ENCODE measurements at places on chromosomes 2 and 18.

- DNase-seq, result no peak
Observed at GRCh38 chr18:49142216-49142615, 191.5 kb upstream of the SMAD7 start.

- DNase-seq, result no peak
Observed at GRCh38 chr2:72134408-72134996, 13.2 kb downstream of the CYP26B1 start.

DNA sequence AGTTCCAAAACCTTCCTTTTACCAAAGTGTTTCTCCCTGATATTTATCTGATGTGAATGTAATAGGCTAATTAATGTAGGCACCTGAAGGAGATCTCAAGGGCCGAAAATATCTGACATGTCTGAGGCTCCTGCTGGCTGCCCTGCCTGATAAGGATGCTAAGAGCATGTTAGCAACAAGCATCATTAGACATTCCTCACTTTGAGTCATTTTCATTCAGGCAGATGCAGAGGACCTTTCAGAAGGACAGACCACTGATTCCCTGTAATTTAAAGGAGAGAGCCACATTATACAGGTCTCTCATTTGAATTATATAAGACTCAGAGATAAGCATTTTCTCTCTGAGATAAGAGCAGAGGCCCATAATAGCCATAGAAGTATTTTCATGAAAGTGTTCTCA is 222.4 kb upstream of the NCKAP5 start:
- DNase-seq, result no peak

DNA sequence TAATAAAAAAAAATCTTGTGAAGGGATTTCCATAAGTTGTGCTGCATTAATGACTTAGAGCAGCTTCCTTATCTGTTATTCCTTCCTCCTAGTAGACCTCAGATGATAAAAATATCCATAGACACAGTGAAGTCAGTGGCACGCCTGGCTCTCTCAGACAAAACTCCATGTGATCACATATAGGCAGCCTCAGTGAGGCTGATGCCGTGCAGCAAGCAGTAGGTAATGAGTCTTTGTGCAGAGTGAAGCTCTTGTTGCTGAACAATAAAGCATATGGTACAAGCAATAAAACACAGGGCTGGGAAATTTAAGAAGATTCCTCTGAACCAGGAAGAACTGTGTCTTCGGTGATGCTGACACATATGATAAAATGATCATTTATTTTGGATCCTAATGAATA is 102.7 kb downstream of the CSRNP3 start:
- DNase-seq, result no peak

DNA sequence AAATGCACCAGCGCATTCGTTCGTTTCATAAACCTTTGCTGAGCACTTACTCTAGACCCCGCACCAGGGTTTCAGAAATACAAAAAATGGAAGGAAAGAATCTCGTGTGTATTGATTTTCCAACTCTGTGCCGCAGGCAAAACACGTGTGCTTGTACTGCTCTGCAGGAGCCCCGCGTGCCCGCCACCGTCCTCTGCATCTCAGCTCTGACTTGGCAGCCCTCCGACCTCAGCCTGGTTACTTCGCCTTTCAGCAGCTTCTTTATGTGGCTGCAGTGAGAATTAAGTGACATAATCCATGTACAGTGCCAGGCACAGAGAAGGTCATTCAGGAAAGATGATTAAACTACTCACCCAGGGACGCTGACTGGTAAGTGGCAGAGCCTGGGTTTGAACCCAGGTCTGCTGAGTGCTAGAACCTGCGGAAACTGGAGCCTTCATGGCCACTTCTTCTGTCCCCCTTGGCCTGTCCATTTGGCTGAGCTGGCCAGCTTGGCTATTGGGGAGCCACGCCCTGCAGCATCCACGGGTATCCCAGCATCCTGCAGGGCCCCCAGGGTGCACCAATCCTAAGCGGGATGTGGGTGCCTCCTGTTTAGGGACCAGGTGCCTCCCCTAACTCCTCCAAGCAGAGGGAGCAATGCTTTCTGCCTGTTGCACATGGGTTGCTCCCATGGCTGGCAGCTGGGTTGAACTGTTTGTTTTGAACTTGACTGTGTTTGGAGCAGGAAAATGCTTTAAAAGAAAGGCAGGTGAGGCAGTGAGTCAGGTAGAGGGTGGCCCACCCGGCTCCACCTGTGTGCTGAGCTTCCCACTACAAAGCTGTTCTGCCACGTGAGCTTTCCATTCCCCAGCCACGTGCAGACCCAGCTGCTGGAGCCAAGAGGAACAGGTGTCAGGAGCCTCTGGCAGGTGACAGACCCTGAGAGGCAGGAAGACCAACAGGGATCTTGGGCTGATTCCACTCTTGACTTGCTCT is 34.3 kb downstream of the INHBB start:
- DNase-seq, result no peak

DNA sequence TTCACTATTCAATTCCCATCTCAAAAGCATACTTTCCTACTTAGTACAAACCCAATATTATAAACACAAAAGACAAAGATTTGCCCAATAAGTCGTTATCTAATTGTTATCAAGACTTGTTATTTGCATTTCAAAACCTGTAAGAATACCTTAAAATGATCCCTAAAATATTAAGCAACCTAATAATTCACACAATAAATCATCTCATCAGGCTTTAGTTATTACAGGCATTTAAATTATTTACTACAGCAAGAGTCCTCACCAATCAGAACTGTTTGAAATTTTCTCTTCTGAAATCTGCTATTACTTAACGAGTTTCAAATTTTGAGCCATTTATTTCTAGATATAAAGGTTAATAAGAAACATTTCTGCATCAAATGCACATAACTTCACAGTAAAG is 1.6 kb downstream of the CCDC88A start:
- no peak for DNase-seq

- no peak for DNase-seq
Observed at GRCh38 chr2:11292464-11293255, 51.8 kb downstream of the ROCK2 start.

GRCh38 chr18:28018351-28018750 is 158.6 kb downstream of the CDH2 start:
- DNase-seq, result no peak

GRCh38 chr2:18479947-18480369 is 80.5 kb downstream of the RDH14 start:
- DNase-seq, result no peak

GRCh38 chr2:98777076-98777475 is 46.1 kb upstream of the MGAT4A start:
- DNase-seq, result no peak

DNA sequence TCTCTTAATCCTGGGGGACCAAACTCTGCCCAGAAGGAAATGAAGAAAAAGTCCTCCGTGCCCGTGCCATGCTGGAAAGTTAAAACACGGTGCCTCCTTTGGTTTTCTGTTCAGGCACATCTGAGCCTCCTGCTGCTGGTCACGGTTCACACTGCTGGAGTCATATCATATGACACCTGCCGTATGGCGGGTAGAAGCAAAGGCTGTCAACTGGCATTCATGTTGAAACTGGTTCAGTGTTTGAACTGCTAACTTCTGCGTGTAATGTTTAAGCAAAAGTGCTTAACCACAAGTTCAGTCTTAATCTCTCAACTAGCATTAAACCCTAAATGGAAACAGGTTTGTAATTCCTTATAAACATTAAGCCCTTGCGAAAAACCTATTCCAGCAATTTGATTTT is 3.1 kb downstream of the STK39 start:
- DNase-seq, result peak; percentile 39

DNA sequence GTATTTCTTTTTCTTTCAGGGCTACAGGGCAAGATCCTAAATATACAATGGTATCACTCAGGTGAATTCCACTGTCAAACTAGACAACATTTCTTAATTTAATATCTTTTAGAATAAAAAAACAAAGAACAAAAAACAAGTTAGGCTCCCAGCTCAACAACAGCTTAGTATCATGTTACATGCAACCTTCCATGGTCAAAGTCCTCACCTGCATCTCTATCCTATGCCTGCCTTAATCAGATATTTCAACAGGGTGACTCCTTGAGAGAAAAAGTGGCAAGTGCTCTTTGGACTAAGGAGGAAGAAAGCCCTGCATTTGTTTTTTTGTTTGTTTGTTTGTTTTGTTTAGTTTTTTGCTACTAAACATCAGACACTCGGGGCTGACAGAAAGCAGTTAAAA is 50.2 kb downstream of the WDFY1 start:
- no peak for DNase-seq

- no peak for DNase-seq
Observed at GRCh38 chr2:218019411-218020060, 16.7 kb upstream of the TNS1 start.

DNA sequence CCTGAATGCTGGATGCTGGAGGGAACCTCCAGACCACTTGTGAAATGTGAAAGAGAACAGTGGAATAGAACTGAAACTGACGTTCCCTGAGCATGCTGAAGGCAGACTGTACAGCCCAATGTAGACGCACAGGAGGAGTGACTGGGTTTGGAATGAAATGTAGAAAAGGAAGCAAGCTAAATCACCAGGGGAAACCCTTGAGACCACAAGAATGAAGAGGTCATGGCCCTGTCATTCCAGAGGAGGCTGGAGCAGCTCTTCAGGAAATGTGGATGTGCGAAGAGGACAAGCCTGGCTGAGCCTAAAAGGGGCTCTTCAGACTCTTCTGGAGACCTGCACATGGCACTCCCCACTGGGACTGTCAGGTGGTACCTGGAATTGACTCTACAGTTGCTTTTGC is 118.5 kb upstream of the ALPP start:
- DNase-seq, result no peak

- no peak for DNase-seq
Observed at GRCh38 chr18:8660316-8660715, 45.0 kb upstream of the MTCL1 start.

GRCh38 chr2:128377071-128377910 is 58.6 kb upstream of the HS6ST1 start:
- no peak for DNase-seq

DNA sequence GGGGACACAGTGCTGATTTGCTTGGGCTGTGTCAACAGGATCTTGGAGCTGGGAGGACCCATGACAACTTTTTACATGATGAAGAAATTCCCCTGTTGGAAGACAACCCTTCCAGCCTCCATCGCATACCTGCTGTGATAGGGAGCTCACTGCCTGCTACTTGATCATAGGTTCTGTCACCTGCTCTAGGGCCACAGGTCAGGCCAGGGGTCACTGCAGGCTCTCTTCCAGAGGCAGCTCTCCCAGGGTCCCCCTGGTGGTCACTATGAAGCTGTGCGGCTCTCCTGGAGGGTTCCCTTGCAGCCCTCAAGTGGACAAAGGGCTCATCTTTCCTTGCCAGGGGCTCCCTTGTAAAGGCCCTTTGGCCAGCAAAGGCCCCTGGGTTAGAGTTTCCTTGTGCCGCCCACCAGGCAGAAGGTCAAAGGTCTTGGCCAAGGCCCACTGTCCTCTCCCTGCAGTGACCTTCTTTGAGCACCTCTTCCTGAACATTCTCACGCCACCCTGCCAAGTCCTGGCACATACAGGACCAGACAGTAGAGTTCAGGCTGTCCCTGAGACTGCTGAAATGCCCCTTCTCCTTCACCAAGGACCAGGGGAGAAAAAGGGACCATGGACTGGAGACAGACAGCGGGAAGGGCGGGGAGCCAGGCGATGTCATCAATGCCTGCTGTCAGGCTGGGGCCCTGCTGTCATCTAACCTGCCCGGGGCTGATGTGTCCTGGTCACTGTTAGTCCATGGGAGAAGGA is 345.1 kb downstream of the DYSF start:
- no peak for DNase-seq

DNA sequence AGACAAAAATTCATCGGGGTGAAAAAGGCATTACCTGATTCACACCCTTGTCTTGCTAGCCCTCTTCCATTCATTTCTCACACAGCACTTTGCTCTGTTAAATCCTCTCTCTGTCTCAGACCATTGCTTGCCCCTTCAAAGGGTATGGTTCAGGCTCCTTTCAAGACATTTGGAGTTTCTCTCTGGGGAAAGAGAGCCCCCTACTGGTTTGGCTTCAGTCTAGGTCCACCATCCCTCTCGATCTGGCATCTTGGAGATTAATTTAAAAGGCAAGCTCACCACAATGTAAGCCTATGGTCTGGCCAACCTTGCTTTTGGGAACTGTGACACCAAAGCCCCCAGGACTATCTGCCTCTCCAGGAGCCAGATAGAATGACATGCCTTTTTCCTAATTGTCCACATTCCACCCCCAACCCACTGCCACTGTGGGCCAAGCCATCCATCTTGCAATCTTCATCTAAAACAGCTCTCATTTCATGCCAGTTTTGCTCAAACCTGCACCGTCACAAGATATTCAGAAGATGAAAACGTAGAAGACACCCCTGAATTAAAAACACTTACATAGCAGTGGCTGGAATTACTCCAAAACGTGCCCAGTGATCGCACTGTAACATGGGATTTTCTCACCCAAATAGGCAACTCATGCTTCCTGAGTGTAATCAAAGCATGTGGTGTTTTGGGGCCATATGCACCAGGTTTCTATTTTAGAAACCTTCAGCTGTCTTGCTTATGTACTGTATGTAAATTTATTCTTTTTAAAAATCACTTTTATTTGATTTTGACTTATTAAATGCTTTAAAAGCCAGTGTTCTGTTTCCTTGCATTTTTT is 93.9 kb downstream of the FARSB start:
- DNase-seq, result peak; percentile 8

- no peak for DNase-seq
Observed at GRCh38 chr2:37656512-37657423, 14.7 kb downstream of the CDC42EP3 start.

DNA sequence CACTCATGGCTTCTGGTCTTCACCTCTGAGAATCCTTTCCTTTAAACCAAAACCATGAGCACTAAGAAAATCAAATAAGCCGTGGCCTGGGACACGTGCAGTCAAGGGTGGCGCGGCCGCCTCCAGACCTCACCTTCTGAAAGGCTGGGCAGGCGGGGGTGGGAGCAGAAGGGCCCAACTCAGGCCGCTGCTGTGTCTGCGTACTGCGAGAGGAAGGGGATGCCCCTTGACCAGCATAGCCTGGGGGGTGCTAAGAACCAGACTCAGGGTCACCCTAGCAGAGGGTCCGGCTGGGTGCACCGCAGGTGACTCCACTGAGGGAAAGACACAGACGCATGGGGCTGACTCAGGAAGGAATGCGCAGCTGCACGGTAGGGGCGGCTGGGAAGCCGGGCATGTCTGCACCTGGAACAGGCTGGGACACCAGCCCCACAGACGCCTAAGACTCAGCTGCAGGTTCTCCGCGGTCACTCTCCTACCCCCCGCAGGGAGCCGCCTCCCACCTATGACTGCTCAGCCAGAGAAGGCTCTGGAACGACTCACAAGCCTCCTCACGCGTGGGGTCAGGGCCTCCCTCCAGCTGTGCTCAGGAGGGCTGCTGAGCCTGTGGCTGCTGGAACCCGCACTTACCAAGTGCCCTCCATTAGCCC is 432.4 kb upstream of the MYT1L start:
- no peak for DNase-seq

- DNase-seq, result no peak
Observed at GRCh38 chr2:71070294-71071093, 2.0 kb downstream of the NAGK start.

- DNase-seq, result no peak
Observed at GRCh38 chr18:13465124-13465446, 246.5 kb downstream of the LDLRAD4 start.

GRCh38 chr18:48833701-48834412 is 116.9 kb downstream of the SMAD7 start:
- DNase-seq, result peak; percentile 54

- peak; percentile 13 for DNase-seq
Observed at GRCh38 chr2:231545105-231545902, 15.1 kb upstream of the NMUR1 start.

- no peak for DNase-seq
Observed at GRCh38 chr2:23606968-23607367, 222.0 kb downstream of the KLHL29 start.

- no peak for DNase-seq
Observed at GRCh38 chr2:159792599-159792998, 5.4 kb downstream of the CD302 start.
